MM.1S (cell line): ENCODE measurements at places on chromosomes 1 and 21.

DNA sequence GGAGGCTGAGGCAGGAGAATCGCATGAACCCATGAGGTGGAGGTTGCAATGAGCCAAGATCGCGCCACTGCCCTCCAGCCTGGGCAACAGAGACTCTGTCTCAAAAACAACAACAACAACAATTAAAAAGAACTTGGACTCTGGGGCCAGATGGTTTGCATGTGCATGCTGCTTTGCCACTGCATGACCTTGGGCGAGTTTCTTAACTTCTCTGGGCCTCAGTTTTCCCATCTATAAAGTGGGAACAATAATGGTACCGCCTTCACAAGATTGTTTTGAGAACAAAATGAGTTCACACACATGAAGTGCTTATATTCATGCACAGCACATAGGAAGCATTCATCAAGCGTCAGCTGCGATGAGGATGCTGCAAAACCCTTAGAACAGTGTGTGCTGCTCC lies 74.6 kb downstream of the MAN1C1 start:
- DNase-seq, result no peak

DNA sequence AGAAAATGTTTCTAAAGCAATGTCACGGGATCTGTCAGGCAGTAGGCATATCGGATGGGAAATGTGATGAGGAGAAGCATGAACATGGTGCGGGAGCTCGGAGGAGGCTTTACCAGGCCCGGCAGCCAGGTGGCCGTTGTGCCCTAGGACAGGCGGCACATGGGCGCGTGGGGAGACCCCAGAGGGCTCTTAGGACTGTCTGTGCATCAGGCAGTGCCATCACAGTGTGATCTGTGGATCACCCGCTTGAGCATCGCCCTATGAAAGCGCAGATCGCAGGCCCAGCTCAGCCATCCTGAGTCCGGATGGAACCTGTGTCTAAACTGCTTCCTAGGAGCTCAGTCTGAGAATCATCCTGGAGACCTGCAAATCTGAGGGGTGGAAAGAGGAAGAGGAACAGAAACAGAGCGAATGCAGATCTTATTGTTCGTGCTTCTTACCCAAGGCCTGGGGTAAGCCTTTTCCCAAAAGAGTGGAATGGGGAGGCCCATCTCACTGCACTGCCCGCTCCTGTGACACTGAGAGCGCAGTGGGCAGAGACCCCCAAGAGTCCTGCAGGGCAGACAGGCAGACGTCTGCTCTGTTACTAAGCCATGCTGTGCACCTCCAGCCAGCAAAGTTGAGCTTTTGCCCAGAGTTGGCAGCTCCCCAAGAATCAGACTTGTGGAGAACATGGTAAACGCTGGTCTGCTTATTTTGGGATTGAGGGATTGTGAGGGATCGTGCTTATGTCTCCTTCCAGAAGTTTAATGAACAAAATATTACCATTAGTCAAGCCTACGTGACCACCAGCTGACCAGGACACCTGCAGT lies 251.0 kb downstream of the RHOU start:
- no peak for DNase-seq

GRCh38 chr1:214538496-214538895 lies 12.9 kb downstream of the PTPN14 start:
- DNase-seq, result no peak

DNA sequence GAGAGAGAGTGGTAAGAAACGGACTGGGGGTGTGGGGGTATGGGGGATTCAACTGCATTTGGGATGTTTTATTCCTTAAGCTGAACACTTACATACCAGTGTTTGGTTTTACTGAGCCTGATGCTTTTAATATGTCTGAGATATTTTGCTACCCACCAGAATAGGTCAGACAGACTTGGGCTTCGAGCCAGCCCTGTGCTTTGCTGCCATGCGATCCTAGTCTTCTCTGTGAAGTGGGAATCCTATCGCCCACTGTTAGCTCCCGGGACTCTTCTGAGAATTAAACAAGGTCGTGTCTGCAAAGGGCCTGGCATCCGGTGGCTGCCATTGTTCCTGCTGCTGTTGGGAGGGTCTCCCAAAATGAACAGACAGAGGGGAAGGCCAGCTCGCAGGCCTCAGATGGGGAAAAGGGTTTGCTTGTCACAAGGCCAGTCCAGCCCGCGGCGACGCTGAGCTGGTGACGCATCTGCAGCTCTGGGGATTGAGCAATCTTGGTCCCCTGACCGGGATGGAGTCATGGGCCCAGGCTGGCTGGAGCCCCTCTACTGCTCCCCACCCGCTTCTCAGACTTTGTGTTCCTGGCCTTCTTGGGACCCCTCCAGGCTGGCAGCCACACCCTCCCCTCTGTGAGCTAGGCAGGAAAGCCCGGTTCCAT lies 26.9 kb upstream of the ECE1 start:
- DNase-seq, result no peak

- DNase-seq, result peak; percentile 50
These were observed 212.7 kb upstream of the JUN start for GRCh38 chr1:58996341-58997059.

DNA sequence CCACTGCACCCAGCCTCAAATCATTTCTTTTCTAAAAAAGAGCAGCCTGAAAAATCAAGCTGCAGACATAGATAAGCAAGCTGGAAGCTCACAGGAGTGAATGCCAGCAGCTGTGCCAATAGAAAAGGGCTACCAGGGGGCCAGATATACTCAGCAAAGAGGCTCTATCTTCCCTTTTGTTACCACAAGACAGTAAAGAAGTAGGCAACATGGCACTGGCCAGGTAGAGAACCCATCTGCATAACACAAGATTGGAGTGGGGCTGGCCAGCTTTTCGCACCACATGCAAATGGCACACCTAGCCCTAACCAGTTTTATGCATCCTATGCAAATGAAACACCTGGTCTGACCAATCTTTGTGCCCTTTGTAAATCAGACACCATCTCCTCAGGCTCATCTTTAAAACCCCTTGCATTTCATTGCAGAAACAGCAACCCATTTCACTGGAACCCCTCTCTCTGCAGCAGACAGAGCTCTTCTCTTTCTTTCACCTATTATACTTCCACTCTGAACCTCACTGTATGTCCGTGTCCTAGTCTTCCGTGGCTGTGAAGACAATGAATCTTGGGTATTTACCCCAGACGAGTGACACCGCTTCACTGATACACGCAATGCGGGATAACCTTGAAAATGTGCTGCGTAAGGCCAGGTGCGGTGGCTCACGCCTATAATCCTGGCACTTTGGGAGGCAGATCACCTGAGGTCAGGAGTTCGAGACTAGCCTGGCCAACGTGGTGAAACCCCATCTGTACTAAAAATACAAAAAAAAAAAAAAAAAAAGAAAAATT lies 15.1 kb downstream of the CASP9 start:
- no peak for DNase-seq

GRCh38 chr1:18121072-18121820 lies 13.6 kb downstream of the IGSF21 start:
- no peak for DNase-seq

- peak; percentile 51 for DNase-seq
These were observed at the start of gene LGALS8 for GRCh38 chr1:236523704-236524141. Gene LGALS8 (plus strand): TSS chr1:236523982. CDS start chr1:236526071, 2,089 bp downstream.

GRCh38 chr1:219265026-219265515 lies 91.4 kb downstream of the LYPLAL1 start:
- no peak for DNase-seq

DNA sequence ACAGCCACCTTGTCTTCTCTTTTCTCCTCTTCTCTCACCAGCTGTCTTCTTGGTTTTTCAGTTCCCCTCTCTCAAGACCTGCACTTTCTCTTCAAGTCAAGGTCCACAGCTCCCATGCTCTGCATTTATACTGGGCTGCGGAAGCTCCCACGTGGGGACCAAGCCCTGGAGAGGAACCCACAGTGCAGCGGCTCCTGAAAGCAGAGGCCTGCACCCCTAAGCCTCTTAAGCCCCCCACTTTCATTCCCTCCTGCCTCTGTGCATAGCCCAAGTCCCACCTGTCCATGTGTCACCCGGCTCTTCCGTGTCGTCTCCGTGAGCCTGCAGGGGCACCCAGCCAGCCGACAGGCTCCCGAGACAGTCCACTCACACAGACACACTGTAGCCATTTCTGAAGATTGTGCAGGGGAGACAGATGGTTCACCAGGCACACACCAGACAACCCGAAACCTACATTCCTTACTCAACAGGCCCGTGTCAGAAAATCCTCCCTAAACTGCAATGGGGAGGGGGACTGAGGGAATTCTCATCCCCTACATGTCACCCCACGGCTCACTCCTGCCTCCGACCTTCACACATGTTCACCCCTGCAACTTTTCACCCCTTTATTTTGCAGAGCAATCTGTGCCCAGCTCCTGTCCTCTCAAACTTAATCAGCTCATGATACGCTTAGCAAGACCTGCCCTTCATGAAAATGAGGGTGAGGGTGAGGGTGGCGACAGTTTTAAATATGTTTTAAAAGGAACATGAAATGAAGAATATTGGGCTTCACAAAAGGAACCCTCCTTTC lies 6.3 kb downstream of the MX2 start:
- no peak for DNase-seq

DNA sequence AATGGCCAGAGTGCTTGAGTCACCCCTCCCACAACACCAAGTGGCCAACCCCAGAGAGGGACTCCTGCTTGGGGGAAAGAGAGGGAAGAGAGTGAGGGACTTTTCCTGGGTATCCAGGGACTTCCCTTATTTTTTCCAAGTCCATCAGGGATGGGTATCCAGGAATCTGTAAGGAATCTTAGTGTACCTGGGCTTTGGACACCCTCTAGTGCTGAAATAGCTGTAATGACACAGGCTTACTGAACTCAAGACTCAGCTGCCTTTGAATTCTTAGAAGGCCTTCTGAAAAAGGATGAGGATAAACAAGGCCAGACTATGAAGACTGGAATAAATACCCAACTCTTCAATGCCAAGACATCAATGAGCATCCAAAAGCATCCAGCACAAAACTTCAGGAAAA lies 12.0 kb downstream of the TSHB start:
- no peak for DNase-seq

GRCh38 chr1:87230501-87230900 lies 98.2 kb upstream of the LMO4 start:
- DNase-seq, result no peak

GRCh38 chr1:24101796-24102586 lies 9.9 kb downstream of the MYOM3 start:
- no peak for DNase-seq

GRCh38 chr1:214401666-214402065 lies 120.7 kb downstream of the SMYD2 start:
- no peak for DNase-seq

- DNase-seq, result no peak
These were observed 80.3 kb upstream of the DPH5 start for GRCh38 chr1:101105877-101106276.

DNA sequence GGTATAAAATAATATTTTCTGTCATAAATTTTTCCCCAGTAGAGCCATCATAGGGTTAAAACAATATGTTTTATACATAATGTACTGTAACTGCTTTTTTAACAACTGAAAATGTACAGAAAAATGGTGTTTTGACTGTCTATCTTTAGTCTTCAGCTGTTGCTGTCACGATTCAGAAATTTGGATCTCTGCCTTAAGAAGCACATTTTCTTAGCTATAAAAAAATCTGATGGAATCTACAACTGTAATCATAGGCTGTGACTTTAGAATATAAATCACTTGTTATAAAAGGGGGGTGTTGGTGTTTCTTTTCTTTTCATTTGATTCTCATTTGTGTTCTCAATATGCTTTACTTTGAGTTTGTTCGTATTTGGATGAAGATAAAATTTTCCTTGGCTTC lies 187.5 kb downstream of the PDE4B start:
- no peak for DNase-seq

DNA sequence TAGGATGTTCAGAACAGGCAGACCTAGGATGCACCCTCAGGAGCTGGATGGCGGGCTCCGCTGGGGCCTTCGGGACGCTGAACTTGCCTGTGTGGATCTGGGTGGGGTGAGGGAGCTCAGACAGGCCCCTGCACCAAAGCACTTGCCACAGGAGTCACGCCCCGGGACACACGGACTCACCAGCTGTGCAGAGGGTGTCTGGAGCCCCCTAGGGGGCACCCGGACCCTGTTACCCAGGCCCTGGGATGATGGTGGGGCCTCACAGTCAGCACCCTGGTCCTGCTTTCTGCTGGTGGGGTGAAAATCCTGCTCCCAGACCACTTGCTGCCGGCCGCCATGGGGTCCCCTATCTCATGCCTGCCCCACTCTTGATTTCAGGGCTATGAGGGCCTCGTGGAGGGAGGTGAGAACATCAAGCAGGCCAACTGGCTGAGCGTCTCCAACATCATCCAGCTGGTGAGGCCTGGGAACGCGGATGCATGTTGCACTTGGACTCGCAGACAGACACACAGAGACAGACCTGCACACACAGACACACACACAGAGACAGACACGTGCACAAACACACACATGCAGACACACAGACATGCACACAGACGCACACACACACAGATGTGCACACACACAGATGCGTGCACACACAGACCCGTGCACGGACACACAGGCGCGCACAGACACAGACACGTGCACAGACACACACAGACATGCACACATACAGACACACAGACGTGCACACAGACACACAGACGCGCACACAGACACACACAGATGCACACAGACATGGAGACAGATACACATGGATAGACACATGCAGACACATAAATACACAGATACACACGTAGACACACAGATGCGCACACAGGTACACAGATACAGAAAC lies 11.0 kb downstream of the PFKL start:
- DNase-seq, result no peak

GRCh38 chr1:112247036-112247597 lies 148.9 kb upstream of the CTTNBP2NL start:
- DNase-seq, result no peak

GRCh38 chr1:212987702-212988322 lies 27.9 kb downstream of the ANGEL2 start:
- DNase-seq, result no peak

DNA sequence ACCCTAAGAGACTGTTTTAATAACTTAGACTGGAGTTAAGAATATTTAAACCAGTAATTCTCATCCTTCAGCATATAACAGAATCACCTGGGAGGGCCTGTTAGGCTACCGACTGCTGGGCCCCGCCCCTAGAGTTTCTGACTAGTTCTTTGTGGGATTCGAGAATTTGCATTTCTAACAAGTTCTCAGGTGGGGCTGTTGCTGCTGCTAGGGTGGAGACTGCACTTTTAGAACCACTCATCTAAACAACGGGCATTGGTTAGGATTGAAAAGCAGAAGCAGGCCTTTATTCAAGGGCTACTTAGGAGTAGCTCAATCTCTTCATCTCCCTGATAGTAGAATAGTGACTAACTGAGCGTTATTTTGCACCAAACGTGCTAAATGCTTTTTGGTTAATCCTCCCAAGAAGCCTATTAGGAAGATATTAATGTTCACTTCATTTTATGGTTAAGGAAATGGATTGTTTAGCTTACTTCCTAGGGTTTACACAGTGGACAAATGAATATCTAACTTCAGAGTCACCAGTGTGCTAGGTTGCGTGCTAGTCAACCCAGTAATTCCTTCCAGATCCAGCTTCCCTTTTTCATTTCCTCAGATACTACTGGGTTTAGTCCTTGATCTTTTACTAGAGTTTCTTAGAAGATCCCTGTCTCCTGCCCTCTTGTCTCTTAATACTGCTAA lies 31.1 kb upstream of the UAP1 start:
- peak; percentile 93 for DNase-seq

- DNase-seq, result no peak
These were observed 24.5 kb downstream of the HUNK start for GRCh38 chr21:31897311-31897710.

GRCh38 chr1:93692451-93692861 lies 10.8 kb upstream of the BCAR3 start:
- no peak for DNase-seq

- DNase-seq, result peak; percentile 99
These were observed 6.2 kb upstream of the BTG2 start for GRCh38 chr1:203299169-203299568.
